ENCODE measurements at places on chromosomes 3 and 15. TPM values are rescaled to one million over a fixed set of nuclear protein-coding genes. Genes with fewer than 3 reads are reported as not detected.

- DNase-seq = no peak
Observed at GRCh38 chr3:114974387-114974786, 172.7 kb downstream of the ZBTB20 start.

GRCh38 chr3:124730941-124731297 is 667 bp downstream of the UMPS start:
- DNase-seq = no peak

DNA sequence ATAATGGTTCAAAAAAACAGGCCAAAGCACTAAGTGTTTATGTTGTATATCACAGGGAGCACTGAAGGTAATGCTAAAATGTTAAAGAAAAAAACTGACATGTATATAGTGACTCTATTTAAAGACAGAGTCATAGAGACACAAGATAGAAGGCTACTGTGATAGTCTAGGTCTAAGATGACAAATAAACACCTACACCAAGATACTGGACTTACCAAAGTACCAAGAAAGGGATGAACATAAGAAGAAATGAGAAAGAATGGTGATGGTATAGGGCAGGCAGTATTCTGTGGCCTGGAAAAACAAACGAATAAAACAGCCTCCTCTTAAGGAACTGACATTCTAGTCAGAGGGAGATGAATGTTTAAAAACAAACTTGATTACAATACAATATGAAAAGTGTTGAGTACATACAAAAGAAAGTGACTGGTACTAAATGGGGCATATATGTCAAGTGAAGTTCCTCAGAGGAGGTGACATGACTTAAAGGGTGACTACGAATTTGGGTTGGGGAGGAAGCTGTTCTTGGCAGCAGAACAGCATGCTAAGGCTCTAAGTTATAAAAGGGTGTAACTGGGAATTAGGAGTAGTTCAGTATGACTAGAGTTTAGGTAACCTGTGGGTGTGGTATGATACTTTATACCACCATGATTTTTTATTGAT is 5.9 kb downstream of the ABHD10 start:
- no peak for DNase-seq

GRCh38 chr3:157921811-157922210 is 184.4 kb downstream of the SHOX2 start:
- DNase-seq = no peak

GRCh38 chr3:31341130-31341529 is 191.6 kb upstream of the STT3B start:
- DNase-seq = no peak

- DNase-seq = no peak
Observed at GRCh38 chr3:14211621-14212020, 33.0 kb downstream of the LSM3 start.

DNA sequence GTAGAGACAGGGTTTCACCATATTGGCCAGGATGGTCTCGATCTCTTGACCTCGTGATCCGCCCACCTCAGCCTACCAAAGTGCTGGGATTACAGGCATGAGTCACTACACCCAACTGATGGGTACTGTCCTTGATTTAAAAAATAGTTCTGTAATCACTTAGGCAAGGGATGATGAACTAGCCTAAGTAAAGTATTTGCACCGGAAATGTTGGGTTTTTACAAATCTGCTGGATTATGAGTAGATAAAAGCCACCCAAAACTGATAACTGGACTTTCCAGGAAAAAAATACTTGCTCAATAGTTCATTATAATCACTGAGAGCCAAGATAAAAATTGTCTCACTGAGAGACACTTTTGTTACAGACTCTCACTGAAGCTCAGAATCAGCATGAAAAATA is 218.0 kb downstream of the WNT5A start:
- DNase-seq = no peak

The LPP gene
- polyA plus RNA-seq = 2.2 TPM

The TRIM42 gene
- polyA plus RNA-seq = not detected

All from foreskin keratinocyte (primary cell).